ENCODE measurements at places on chromosomes 5 and 9.

DNA sequence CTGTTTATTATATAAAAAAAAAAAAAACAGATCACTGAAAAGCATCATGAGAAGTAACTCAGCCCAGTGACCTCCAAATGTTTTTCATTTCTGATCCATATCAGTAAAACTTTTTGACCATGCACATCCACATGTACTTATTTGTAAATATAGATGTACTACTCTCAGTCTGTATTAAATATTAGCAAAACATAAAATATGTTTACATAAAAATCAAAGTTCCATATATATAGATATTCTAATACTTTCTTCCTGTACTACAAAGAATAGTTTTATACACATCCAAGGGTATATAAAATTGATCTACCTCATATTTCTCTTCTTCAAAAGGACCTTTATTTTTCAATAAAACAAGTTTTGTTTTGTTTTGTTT, 309.1 kb downstream of the RAB3C start:
- no peak for DNase-seq

- DNase-seq = no peak
Measured at GRCh38 chr5:39132128-39132447, 57.9 kb upstream of the RICTOR start.

- no peak for DNase-seq
Measured at GRCh38 chr9:37405350-37405749, 17.1 kb upstream of the GRHPR start.

- no peak for DNase-seq
Measured at GRCh38 chr5:113145757-113146387, 169.3 kb downstream of the DCP2 start.

GRCh38 chr5:58040846-58041245, 419.0 kb downstream of the PLK2 start:
- DNase-seq = no peak

DNA sequence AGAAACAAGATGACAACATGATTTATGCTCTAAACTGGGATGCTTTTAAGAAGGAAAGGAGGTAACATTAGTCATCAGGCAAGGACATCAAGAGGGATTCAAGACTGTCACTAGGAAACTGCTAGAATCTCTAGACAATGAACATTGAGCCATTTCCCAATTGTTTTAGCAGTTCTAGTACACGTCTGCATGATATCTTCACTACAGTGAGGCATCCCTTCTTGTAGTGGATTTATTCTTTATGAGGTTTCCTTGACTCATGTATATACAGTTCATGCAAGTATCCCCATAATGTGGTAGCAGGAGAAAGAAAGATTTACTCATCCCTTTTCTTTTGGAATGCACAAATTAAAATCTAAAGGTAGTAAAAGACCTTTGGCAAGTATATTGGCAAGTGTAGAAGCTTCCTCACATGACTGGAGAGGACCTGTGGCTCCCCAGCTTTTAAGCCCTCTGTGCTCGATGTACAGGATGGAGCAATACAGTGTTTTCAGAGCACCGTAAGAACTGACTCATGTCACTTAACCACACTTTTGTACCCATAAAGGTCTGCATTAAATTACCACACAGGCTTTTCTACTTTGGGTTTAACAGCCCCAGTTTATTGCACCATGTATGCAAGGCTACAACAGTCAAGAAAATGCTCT, 335.9 kb downstream of the SEMA5A start:
- no peak for DNase-seq

- DNase-seq = no peak
Measured at GRCh38 chr5:121737120-121737519, 114.6 kb upstream of the FTMT start.

DNA sequence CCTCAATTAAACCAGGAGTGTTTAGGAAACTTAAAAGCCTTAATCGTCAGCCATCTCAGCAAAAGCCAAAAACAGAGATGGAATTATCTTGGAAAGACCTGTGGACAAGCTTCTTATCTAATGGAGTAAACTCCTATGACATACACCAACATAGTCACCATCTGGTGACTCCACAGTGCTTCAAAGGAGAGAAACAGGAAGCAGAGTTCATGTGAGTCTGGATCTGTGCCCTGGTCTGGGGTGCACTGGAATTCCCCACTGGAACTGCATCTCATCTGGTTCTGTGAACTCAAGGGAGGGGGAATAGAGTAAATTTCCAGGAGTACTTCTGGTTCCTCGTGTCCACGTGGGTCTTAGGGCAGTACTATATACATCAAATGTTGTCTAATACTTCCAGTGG, 36.3 kb upstream of the KCNN2 start:
- no peak for DNase-seq

- DNase-seq = no peak
Measured at GRCh38 chr5:9440517-9440916, 105.4 kb downstream of the SEMA5A start.
